ENCODE measurements at places on chromosomes 4 and X.

GRCh38 chrX:124592744-124593143, 246.4 kb downstream of the SH2D1A start:
- H3K4me1 ChIP-seq: no peaks in the 10 kb centered on the region
- no peaks in the 10 kb centered on the region for H3K27me3 ChIP-seq
- H3K27ac ChIP-seq: no peak overlapping the region
- no peak overlapping the region for H3K4me3 ChIP-seq

GRCh38 chrX:44143061-44143602, 169.9 kb upstream of the NDP start:
- H3K36me3 ChIP-seq: peaks cover 3% of the 10 kb centered on the region
- no peak overlapping the region for H3K4me3 ChIP-seq
- H3K27ac ChIP-seq: no peak overlapping the region
- no peaks in the 10 kb centered on the region for H3K27me3 ChIP-seq

- H3K4me3 ChIP-seq: no peak overlapping the region
- peaks cover 18% of the 10 kb centered on the region for H3K27me3 ChIP-seq
- no peaks in the 10 kb centered on the region for H3K4me1 ChIP-seq
Observed at GRCh38 chr4:7398104-7398423, 36.7 kb downstream of the PSAPL1 start.

DNA sequence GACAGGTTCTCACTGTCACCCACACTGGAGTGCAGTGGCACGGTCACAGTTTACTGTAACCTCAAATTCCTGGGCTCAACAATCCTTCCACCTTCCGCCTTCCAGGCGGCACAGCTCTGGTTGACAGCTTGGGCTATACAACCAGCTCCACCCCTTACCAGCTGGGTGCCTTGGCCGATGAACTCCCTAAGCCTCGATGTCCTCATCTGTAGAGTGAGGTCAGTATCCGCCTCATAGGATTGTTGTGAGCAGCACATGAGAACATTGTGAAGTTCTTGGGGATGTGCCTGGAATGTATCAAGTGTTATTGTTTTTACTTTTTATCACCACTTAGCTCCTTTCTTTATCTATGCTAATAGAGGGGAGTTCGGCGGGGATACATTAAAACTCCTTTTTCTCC, 23.3 kb downstream of the UCHL1 start:
- peaks cover 3% of the 10 kb centered on the region for H3K36me3 ChIP-seq
- no peak for DNase-seq
- peaks cover 1% of the 10 kb centered on the region for H3K4me1 ChIP-seq
- peaks cover 42% of the 10 kb centered on the region for H3K27me3 ChIP-seq

- DNase-seq: no peak
- H3K4me3 ChIP-seq: peak overlapping the region; percentile 53
- H3K36me3 ChIP-seq: no peaks in the 10 kb centered on the region
- peaks cover 15% of the 10 kb centered on the region for H3K27me3 ChIP-seq
- no peak overlapping the region for H3K27ac ChIP-seq
Observed at GRCh38 chr4:1766106-1767060, 26.7 kb upstream of the FGFR3 start.

DNA sequence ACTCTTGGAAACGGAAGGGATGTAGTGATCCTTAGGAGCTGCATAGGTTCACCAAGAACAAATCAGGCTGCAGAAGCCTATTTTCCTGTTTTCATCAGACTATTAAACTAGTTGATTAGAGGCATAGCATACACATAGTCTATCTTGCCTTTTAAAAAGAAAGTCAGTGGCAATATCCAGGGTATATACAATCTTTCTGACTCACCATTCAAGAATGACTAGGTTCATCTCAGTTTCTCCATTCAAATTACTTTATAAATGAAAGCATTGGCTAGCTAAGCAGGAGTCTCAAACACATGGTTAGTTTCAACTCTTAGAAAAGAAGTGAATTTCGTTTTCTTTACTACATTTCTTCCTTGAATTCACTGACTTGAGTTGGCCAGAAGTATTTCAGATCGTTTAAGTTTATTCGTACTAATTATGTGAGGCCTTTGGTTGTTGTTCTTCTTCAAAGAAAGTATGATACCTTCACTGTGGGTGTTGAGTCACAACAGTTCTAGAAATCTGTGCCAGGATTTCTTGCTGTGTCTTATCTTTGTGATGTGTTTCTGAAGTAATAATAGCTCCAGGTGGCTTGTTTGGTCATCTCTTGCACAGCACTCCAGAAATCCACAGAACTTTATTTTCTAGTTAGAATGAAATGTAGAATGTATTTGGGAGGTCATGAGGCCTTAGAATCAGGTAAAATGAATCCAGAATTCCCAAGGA, 88.2 kb downstream of the AWAT2 start:
- H3K27ac ChIP-seq: no peak overlapping the region
- no peak for DNase-seq
- peaks cover 4% of the 10 kb centered on the region for H3K36me3 ChIP-seq
- H3K27me3 ChIP-seq: no peaks in the 10 kb centered on the region

DNA sequence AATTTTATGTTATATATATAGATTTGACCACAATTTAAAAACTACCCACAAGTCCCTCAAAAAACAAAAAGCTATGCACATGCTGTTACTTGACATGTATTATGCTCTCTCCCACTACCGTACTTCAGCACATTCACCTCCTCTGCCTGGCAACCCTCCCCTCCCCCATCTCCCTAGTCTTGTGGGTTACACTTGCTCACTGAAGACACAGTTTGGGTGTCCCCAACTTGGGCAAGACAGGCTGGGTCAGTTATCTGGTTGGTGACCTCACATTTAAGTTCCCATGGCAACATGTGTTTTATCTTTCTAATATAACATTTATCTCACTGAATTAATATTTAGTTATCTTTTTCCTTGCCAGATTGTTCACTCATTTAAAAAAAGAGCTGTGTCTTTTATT, 32.7 kb downstream of the SEC24D start:
- H3K27me3 ChIP-seq: no peaks in the 10 kb centered on the region
- H3K4me3 ChIP-seq: no peak overlapping the region
- H3K27ac ChIP-seq: no peak overlapping the region
- peaks cover 15% of the 10 kb centered on the region for H3K4me1 ChIP-seq
- DNase-seq: no peak
- peaks cover 24% of the 10 kb centered on the region for H3K36me3 ChIP-seq

DNA sequence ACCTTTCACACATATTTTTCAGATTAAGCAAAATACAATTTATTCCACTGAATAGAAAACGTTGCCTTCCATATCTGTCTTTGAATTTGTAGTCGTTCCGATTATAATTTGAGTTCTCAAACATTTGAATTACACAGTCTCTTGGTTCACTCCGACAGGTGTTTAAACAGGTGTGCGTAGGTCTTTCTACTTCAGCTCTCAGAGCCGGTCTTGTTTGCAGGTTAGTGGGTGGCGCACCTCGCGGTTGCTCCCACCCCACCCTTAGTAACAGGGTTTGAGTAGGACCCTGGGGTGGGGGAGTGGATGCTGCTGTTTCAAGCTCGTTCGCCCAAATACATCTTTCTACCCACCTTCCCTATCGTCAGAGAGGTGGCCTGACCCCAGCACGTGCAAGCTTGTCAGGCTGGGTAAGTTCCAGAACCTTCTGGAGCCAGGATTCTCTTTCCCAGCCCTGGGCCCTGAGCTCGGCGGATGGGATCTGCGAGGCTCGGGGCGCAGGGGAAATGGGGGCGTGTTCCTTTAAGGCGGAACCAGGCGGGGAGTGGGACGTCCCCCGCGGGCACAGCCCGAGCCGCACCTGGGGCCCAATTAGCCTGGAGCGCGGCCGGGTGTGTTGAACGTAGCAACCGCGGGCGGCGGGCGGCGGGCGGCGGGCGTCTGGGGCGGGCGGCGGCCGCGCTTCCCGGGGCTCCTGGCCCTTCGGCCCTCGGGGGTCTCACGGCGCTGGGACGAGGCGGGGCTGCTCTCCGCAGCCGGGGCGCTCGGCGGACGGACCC, at the start of gene FAM149A:
Gene FAM149A, plus strand, starts transcription at position 591 of the 776 bp plus-strand sequence.
- H3K4me1 ChIP-seq: peaks cover 9% of the 10 kb centered on the region
- peaks cover 52% of the 10 kb centered on the region for H3K27me3 ChIP-seq
- no peak within 1 kb of the TSS for H3K27ac ChIP-seq
- H3K4me3 ChIP-seq: peak within 1 kb of the TSS; percentile 91

DNA sequence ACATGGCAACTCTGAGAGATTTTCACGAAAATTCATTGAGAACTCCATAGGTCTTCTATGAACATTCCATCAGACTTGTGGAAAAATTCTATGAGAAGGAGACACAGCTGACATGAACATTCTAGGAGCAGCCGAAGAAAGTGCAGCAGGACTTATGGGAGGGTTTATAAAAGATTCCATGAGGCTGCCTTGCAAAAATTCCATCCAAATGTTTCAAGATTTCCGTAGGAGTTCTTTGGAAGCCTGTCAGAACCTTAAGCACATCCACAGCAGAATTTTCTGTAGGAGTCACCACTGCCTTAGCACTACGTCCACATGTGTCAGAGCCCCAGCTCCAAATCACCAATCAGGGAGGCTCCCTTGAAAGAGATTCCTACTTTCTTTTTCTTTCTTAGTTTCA, 67.0 kb upstream of the MSX1 start:
- H3K4me3 ChIP-seq: no peak overlapping the region
- H3K27ac ChIP-seq: no peak overlapping the region
- H3K36me3 ChIP-seq: peaks cover 5% of the 10 kb centered on the region
- no peak for DNase-seq
- peaks cover 4% of the 10 kb centered on the region for H3K27me3 ChIP-seq

DNA sequence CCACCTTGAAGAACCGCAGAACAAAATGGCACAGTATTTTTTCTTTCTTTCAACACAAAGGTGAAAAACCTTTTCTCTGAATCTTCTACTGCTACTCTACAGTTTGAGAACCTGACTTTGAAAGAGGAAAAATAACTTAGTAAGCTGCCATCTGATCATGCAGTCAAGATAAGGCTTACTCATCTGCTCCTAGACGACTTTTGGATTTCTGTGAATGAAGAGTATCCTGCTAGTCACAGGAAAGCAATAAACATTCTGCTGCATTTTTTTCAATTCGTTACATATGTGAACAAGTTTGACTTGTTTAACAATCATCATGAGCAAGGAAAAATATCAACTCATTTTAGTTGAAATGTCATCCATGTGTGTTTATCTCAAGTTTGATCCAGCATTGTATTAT, 25.2 kb downstream of the TIGD2 start:
- no peaks in the 10 kb centered on the region for H3K4me1 ChIP-seq
- H3K27ac ChIP-seq: no peak overlapping the region
- DNase-seq: no peak
- no peaks in the 10 kb centered on the region for H3K36me3 ChIP-seq
- no peaks in the 10 kb centered on the region for H3K27me3 ChIP-seq

DNA sequence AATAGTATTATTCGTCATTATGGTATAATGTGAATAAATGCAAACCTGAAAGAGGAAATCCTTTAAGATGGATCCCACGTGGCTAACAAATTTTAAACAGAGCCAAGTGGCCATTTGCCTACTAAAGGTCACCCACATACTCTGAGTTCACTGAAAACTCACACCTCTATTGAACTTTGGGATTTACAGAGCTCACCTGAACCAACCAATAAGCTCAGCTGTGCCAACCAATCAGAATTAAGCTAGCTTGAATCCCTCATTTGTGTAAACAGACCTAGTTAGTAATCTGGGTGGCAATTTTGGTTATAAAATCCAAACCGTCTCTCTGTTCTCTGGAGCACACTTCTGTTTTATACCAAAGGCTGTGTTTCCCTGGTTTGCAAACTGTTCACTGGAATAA, 5.4 kb upstream of the NUDT9 start:
- H3K4me1 ChIP-seq: peaks cover 5% of the 10 kb centered on the region
- no peak for DNase-seq
- no peak overlapping the region for H3K27ac ChIP-seq
- H3K27me3 ChIP-seq: peaks cover 9% of the 10 kb centered on the region
- H3K4me3 ChIP-seq: no peak overlapping the region
- H3K36me3 ChIP-seq: no peaks in the 10 kb centered on the region

GRCh38 chr4:139576219-139576618, 20.2 kb upstream of the SETD7 start:
- no peak for DNase-seq
- H3K27me3 ChIP-seq: peaks cover 15% of the 10 kb centered on the region
- H3K36me3 ChIP-seq: no peaks in the 10 kb centered on the region
- no peak overlapping the region for H3K4me3 ChIP-seq
- no peak overlapping the region for H3K27ac ChIP-seq

GRCh38 chrX:118239913-118240698, 105.8 kb upstream of the WDR44 start:
- no peak for DNase-seq
- no peak overlapping the region for H3K27ac ChIP-seq
- H3K36me3 ChIP-seq: peaks cover 3% of the 10 kb centered on the region
- no peaks in the 10 kb centered on the region for H3K27me3 ChIP-seq

- no peak overlapping the region for H3K4me3 ChIP-seq
- no peak overlapping the region for H3K27ac ChIP-seq
- H3K36me3 ChIP-seq: no peaks in the 10 kb centered on the region
- H3K27me3 ChIP-seq: no peaks in the 10 kb centered on the region
- H3K4me1 ChIP-seq: peaks cover 4% of the 10 kb centered on the region
Observed at GRCh38 chrX:130805903-130806302, 97.1 kb downstream of the ENOX2 start.

DNA sequence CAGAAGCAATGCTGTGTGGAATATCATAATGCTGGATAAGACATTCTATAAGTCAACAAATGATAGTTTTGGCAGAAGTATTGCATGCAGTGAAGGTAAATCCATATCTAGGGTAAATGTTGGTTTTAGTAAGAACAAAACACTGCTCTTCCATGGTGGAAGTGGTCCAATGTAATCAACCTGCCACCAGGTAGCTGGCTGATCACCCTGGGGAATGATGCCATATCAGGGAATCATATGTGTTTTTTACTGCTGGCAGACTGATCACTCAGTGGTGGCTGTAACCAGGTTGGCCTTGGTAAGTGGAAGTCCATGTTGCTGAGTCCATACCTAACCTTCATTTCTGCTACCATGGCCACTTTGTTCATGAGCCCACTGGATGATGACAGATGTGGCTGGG, 74.0 kb upstream of the CENPE start:
- no peak overlapping the region for H3K4me3 ChIP-seq
- no peak overlapping the region for H3K27ac ChIP-seq

- H3K27me3 ChIP-seq: peaks cover 10% of the 10 kb centered on the region
- peaks cover 4% of the 10 kb centered on the region for H3K4me1 ChIP-seq
Observed at GRCh38 chr4:11529625-11530201, 101.0 kb upstream of the HS3ST1 start.

All from T-helper 17 cell (primary cell).